Spinal cord (tissue), 10 donors: ENCODE measurements at places on chromosomes 2 and 18.

GRCh38 chr2:147718831-147719230 is 126.0 kb upstream of the ACVR2A start:
- no peak for DNase-seq

DNA sequence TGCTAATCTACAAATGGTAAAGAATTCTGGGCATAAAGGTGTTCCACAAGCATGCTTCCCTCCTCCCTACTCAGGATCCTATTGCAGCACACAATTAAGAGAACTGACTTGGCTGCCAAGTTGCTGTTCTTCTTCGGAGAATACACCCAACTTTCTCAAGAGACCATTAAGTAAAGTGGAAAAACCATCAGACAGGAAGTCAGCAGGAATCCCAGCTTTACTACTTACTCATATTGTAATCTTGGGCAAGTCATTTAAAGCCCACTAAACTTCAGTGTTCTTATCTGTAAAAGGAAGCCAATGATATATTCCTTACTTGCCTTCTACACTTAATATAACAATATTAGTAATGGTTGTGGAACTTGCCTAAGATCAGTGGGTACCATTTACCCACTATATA is 37.8 kb downstream of the PSTPIP2 start:
- no peak for DNase-seq

- no peak for DNase-seq
Measured at GRCh38 chr18:23210526-23210925, 75.2 kb downstream of the CABLES1 start.

GRCh38 chr2:159199761-159200465 is 86.6 kb downstream of the WDSUB1 start:
- DNase-seq = no peak

DNA sequence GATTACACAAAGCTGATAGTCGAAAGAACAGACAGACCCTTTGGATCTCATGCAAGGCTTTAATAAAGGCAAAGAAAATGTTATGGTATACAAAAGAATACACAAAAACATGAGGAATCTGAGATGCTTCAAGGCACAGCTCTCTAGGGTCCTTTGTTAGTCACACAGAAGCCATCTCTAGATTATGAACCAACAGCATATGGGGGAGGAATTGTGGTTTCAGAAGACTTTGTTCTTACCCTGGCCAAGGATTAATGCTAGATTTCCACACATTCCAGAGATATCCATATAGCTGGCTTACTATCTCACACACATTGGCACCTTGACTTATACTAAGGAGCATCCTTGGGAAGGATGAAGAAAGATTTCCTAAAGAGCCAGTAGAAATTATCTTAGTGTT is 206.1 kb downstream of the GULP1 start:
- DNase-seq = no peak

DNA sequence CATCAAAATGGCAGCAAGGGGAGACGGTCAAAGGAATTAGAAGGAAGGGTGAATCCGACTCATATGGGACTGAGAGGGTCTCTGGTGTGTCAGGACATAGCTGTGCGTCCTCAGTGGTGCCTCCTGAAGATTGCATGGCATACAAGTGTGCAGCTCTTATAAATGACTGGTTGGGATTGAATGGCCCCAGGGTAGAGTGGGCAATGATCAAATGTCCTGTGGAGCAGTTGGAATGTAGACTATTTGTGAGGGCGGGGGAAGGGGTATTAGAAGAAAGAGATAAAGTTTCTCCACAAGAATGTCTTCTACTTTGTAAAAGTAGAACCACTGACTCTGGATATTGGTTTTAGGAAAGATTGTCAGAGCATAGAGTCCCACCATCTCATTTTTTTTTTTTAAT is 24.6 kb downstream of the CTLA4 start:
- no peak for DNase-seq

- no peak for DNase-seq
Measured at GRCh38 chr2:66789741-66790140, 354.8 kb downstream of the MEIS1 start.

- DNase-seq = no peak
Measured at GRCh38 chr2:126990200-126990599, 91.5 kb downstream of the TEX51 start.

- DNase-seq = no peak
Measured at GRCh38 chr2:128439791-128440665, 121.4 kb upstream of the HS6ST1 start.

DNA sequence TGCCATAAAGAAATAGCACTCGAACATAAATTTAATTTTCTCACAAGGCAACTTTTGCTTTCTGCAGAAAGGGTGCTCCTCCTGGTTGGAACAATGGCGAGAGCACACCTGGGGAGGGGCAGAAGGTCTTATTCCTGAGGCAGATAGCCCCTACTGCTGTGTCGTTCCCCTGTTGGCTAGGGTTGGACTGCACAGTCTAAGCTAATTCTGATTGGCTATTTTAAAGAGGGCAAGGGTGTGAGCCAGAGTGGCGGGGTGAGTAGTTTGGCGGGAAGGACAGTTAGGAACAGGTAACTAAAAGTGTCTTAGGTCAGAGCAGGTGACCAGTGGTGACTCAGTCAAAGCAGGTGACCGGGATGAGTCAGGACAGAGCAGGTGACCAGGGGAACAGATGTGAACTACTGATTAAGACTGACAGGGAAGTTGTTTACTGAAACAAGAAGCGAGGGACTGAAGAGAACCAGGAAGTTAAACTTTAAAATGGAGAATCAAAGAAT is 49.7 kb upstream of the AGAP1 start:
- DNase-seq = no peak

DNA sequence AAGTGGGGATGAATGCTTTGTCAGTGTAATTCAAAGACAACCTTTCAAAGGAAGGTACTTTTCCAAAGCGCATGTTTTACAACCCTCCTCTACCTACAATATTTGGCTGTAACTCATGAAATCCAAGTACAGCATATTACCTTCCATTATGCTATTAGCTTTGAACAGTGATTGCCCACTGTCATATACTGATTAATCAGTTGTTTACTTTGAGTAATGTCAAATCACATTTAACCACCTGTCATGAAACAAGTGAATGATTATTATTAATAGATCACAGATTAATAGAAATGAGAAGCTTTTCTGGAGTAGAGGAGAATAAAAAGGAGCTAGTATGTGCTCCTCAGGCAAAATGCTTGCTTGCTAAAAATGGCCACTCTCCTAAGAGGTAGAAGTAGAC is 150.5 kb upstream of the SMAD7 start:
- DNase-seq = no peak

DNA sequence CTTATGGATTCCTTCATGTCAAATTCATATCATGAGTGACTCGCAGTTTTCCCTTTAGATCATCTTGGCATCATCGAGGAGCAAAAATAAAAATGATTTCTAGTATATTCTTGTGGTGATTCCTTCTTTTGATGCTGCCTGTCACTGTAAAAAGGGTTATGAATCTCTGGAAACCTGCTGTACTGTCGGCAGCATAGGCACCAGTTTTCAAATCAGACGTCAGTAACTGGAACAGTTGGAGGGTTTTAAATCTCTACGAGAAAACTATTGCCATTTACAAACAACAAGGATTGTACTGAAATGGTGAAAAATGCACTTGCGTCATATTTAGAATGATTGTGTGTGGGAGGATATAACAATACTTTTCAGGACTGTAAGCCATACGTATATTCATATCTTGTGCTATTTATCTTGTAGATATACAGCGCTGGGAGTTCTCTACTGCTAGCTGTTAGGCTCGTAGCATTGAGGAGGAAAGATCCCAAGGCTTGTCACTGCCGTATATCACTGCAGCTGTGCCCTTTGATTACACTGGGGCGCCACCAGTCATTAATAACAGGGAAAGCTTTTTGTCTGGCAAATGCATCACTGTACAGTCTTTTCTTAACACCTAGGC is 320.7 kb downstream of the MTX2 start:
- peak; percentile 81 for DNase-seq

GRCh38 chr18:23735021-23735464 is 45.8 kb downstream of the LAMA3 start:
- no peak for DNase-seq

DNA sequence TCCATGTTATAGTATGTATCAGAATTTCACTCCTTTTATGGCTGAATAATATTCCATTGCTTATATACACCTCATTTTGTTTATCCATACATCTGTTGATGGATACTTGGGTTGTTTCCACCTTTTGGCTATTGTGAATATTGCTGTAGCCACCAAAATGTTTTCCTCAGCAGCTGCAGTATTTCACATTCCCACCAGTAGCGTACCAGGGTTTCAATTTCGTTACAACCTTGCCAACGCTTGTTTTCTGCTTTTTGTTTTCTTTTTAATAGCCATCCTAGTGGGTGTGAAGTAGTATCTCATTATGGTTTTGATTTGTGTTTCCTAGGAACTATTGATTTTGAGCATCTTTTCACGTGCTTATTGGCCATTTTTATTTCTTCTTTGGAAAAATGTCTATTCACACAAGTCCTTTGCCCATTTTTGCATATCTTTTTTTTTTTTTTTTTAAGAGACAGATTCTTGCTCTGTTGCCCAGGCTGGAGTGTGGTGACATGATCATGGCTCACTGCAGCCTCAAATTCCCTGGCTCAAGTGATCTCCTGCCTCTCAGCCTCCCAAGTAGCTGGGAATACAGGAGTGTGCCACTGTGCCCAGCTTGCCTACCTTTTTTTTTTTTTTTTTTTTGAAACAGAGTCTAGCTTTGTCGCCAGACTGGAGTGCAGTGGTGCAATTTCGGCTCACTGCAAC is 14.2 kb downstream of the UBXN2A start:
- no peak for DNase-seq
